Cerebellar cortex (tissue), 1 donor: ENCODE measurements at places on chromosomes 16 and 17.

- DNase-seq: no peak
These were observed 59.7 kb upstream of the DNAJA2 start for GRCh38 chr16:47033176-47033575.

DNA sequence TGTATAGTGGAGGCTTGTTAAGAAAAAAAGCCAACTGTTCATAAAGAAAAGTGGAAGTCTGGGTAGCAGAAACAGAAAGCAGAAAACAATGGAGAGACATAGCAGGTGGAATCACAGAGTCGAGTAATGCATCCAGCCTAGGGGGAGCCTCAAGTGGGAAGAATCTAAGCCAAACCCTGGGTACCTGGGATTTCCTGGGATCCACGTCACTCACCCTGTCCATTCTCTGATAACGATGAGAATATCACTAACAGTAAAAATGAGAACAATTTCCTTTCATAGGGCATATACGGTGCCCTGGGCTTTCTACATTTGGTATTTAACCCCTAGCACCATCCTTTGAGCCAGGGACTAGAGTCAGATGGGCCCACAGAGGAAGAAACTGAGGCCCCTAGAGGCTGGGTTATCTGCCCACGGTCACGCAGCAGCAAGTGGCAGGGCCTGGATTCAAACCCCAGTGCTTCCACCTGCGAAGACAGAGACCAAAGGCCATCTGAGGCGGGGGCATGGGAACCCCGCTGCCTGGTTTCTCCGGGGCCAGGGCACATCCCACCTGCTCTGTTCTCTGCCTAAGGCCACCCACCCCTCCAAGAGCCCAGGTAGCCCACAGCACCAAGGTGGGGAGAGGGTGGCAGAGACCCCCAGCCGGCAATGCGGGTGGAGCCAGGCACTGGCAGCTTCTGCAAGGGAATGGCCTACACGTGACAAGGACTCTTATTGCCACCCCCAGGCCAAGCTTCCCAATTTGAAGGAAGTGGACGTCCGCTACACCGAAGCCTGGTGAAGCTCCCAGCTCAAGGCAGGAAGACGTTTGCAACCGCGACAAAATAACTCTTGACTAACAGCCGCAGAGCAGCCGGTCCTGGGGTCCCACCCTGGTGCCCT is 69.8 kb upstream of the PLCG2 start:
- no peak for DNase-seq

GRCh38 chr17:73313526-73314127 is 1.8 kb upstream of the CDC42EP4 start:
- DNase-seq: no peak

DNA sequence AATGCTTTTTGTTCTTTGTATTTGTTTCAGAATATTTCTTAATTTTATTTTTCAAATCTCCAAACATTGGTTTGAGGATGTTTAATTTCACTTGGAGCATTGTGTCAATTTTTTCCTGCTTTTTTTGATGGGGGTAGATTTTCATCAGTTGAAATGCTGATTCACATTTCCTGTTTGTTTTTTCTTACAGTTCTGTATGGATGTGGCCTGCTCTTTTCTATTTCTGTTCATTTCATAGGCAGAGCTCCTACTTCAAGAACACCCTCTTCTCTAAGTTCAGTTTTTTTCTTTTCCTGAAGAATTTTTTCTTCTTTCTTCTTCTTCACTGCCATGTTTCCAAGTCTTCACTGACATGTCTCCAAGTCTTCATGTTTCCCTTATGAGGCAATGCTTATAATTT is 8.8 kb downstream of the MBTD1 start:
- DNase-seq: no peak

DNA sequence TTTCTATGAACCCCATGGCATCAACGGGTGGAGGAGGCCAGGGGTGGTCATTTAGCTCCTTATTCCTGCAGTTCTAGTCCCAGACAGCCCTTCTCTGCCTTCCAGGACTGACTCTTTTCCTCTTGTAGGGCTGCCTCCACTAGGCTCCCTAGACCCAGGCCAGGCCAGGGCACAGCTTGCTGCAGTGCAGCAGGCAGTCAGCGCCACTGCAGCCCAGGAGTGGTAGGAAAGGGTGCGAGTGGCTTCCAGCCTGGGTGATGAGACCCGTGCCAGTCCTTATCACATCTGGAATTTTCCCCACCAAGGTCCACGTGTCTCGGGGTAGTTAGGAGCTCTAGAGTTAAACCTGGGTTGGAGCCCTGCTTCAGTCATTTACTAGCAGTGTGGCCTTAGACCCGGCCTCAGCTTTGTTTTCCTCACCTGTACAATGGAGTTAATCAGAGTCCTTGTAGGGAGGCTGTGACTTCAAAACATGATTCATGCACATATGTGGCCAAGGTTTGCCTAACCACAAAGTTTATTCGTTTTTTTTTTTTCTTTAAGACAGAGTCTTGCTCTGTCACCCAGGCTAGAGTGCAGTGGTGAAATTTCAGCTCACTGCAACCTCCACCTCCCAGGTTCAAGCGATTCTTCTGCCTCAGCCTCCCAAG is 4.7 kb downstream of the SLC5A11 start:
- DNase-seq: no peak

GRCh38 chr17:76370261-76370993 is 14.0 kb upstream of the SPHK1 start:
- DNase-seq: no peak
